ENCODE measurements at places on chromosomes 16 and 17.

DNA sequence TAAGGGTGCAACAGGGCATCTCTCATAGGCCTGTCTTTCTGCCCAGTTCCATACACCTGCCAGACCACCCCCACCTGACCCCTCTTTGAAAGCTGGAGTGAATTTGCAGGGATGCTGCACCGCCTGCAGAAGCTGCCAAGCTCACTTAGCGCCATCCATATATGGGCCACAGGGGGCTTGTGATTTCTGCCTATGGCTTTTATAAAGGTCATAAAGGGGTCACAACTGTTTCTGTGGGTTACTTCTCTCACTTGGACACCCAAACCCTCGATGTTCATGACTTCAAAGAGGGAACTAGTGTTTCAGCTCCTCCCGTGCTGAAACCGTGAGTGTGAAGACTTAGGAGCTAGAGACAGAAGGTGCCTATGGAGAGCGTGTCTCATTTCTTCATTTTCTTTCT is 23.9 kb upstream of the MEAK7 start:
- DNase-seq: no peak

DNA sequence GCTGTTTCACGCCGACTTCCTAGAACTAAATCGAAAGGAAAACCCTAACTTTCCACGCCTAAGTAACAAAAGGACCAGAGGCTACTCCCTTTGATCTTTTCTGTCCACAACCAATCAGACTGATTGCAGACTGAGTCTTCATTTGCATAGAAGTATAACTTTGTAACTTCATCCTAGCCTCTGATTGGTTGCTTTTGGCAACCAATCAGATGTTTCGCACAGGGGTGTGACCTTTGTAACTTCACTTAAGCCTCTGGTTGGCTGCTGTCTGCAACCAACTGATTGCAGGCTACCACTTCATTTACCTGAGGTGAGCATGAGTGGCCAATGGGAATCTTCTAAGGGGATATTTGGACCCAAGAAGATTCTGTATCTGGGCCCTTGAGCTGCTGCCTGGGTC is 17.4 kb upstream of the ICAM2 start:
- DNase-seq: no peak

DNA sequence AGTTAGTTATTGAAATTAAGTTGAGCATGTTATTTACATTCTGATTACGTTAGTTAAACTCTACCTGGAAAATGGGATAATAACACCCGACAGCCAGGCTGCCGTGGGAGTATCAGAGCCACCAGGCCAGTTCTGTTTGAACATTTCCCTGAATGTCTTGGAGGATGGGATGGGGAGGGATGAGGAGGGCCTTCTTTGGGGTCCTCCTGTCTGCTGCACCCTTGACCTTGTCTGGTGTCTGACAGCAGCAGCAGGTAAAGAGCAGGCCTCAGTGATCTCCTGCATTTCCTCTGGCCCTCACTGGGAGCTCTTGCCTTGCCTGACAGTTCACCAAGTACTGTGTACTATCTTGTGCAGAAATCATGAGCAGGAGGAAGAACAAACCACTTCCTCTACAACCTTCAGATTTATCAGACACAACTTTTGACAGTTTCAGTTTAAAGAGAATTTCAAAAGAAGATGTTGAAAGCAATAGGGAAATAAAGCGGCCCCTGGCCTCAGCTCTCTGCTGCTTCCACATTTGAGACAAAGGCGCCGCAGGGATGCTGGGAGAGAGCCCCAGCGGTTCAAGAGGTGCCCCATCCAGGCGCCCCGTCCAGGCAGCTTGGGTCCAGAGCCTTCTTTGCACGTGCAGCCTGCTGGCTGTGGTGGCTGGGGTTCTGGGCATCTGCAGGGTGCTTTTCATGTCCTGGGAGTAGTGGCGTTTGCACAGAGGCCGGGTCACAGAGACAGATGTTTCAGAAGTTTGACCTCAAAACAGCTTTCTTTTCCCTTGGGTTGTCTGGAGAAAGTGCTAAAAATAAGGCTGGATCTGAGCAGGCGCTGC is 25.3 kb downstream of the CMIP start:
- DNase-seq: peak; percentile 60

DNA sequence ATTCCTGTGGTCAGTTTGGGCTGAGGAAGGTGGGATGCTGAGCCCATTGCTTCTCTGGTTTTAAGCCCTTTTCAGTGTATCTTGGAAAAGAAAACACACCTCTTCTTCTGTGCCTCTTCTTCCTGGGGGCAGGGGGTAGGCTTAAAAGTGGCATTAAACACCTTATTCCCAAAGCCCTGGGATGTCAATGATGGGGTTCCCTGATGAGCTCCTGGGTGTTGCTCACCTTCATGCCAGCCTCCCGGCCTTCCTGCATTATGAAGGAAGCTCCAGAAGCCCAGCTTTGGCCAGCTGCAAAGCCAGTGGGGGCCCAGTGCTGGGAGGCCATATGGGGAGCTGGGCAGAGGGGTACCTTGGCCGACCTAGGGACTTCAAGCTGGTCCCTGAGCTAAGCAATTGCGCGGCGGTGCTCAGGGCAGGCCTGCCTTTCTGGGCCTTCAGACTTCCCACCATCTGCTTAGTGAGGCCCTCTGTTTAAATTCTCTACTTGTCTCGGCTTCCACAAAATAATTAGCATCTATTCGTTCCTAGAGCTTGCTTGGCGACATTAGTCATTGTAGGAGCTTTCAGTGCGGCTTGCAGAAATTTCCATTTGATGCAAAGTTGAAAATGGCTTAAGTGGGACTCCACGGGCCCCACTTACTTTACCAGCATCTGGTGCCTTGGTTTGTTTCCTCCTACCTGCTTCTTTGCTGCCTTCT is 121.7 kb upstream of the NLRP1 start:
- DNase-seq: no peak

DNA sequence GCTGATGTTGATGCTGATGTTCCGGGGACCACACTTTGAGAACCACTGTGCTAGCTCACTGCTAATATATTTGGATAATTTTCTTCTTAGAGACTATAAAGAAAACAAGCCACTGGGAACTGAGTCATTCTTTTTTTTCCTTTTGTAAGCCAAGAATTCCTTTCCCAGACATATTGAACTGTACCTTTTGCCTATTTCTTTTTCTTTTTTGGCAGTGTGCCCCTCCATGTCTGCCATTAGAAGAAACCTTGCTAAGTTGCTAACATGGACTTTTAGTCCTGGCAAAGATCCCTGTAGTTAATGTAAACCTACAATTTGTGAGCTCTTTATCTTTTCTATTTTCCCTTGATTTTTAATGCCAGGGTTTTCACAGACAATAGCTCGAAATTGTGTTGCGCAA is 17.3 kb upstream of the ERCC4 start:
- peak; percentile 75 for DNase-seq

DNA sequence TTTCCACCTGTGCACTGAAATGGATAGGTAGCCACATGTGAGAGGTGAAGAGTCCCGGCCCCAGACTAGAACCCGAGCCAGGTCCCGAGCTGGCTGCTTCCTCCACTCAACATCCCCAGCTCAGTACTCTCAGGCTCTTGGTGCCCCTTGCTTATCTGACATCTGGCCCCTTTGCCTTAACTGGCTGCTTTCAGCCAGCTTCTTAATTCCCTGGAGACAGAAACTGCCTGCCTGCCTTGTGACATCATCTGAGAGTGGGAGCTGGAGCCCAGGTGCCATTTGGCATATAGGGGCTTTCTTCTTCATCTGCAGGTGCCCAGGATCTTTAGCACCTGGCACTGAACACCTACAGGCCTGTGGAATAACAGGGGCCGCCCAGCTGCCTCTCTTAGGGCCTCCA is 8.9 kb downstream of the CHAD start:
- DNase-seq: no peak

DNA sequence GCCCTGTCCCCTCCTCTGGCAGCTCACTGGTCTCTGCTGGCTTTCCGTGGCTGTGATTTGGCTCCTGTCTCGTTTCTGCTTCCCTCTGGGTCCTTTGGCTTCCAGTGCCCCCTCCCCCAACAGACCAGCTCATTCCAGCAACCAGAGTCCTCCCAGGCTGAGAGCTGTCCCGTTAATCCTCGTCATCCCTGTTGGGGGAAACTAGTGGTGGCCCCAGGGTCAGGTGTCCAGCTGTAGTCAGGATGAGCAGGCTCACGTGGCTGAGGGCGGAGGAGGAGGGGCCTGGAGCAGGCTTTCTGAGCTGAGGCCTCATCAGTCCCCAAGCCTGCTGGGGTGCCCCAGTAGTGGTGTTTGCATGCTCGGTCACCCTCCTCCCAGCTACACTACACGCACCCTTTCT is 10.7 kb upstream of the CBX4 start:
- DNase-seq: no peak

GRCh38 chr17:57228911-57229310 is 27.4 kb upstream of the MSI2 start:
- no peak for DNase-seq

- DNase-seq: no peak
Observed at GRCh38 chr16:4384509-4384942, 12.9 kb downstream of the VASN start.

- peak; percentile 77 for DNase-seq
Observed at GRCh38 chr16:59604354-59604753, 870.2 kb upstream of the GOT2 start.

DNA sequence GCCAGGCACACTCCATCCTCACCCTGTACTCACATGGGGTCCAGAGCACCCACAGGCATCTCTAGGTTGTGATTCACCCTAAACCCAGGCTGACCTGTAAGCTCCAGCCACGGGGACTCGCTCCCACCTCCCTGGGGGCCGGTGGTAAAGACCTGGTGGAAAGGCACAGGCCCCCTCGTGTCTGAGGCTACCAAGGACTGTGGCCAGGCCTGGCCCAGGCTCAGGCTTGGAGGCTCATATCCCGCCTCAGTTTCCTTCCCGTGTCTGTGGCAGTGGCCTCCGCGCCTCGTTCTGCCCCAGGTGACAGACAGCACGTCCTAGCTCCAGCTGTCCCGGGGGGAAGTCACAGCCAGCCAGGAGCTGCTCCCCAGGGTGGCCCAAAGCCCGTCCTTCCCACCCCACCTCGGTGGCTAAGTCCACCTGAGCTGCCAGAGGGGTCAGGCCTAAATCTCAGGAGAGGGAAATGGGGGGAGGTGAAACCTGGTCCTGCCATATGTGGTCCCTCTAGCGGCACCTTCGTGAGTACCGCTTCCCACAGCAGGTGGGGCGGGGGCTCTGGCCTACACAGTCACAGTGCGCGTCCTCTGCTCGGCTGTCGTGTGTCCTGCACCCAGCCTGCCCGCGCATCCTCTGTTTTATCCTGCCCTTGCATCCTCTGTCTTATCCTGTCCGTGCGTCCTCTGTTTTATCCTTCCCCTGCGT is 12.6 kb downstream of the CDH15 start:
- DNase-seq: no peak

- DNase-seq: peak; percentile 32
Observed at GRCh38 chr16:58329135-58329534, 34.3 kb upstream of the PRSS54 start.

DNA sequence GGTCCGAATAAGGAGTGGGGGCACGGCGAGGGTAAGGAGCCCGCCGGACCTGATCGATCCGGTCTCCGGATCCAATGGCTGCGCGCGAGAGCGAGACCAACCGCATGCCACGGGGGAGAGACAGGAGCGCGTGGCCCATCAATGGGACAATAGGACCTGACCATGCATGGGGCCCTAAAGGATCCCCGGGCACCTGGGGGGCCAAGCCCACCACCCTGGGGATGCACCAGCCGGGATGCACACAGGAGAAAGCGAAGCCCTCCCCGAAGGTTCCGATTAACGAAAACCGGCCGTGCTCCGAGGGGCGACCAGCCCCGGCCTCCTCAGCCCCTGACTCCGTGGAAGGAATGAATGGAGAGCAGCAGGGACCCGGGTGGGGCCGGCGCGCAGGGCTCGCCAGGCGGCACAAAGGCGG is 525 bp downstream of the JPT1 start:
- DNase-seq: no peak

- DNase-seq: no peak
Observed at GRCh38 chr16:68022278-68022727, 729 bp downstream of the DDX28 start.

DNA sequence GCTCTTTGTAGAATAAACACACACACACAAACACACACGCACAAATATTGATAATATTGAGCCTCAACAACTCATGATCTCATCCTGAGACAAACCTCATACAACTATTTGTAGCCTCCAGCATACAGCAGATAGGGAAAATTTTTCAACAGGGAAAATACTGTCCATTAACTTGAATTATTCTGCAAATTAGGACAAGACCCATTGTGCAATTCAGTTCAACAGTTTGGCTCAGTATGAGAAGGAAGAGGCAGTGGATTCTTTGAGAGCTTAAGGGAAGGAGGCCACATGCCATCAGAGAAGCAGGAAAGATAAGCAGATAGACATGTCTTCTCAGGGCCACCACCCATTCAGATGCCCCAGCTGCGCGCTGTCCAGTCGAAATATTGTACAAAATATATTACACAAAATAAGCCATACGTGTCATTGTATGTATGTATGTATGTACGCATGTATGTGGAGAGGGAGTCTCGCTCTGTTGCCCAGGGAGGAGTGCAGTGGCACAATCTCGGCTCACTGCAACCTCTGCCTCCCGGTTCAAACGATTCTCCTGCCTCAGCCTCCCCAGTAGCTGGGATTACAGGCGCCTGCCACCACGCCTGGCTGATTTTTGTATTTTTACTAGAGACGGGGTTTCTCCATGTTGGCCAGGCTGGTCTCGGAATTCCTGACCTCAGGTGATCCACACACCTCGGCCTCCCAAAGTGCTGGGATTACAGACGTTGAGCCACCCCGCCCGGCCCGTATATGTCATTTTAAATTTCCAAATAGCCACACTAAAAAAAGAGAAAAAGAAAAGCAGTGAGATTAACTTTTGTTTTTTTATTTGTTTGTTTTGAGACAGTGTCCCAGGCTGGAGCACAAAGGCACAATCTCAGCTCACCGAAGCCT is 1.8 kb downstream of the ZC3H7A start:
- no peak for DNase-seq

GRCh38 chr16:48446534-48446920 is 61.3 kb upstream of the SIAH1 start:
- DNase-seq: no peak

- DNase-seq: peak; percentile 29
Observed at GRCh38 chr17:18877104-18877645, 19.2 kb downstream of the PRPSAP2 start.

- no peak for DNase-seq
Observed at GRCh38 chr17:13525876-13526275, 75.9 kb downstream of the HS3ST3A1 start.

- peak; percentile 20 for DNase-seq
Observed at GRCh38 chr17:38844261-38844757, 9.2 kb downstream of the RPL23 start.

- DNase-seq: no peak
Observed at GRCh38 chr16:78129349-78129748, 29.9 kb downstream of the WWOX start.

DNA sequence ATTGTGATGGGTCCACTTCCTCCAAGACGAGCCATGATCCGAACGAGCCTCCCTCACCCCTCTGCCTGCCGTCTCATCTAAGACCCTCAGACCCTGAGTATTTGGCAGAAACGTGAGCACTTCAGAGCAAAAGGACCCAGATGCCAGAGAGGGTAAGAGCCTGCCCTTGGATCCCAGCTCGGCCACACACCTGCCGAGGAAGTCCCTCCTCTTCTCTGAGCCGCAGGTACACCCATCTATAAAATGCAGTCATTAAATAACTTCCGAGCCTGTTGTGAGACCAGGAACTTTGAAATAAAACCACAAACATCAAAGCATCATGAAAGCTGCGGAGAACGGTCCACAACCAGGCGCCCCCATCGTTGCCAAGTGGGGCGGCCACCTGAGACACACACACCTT is 64.8 kb upstream of the DOC2B start:
- DNase-seq: no peak

GRCh38 chr16:21608639-21609328 is 9.4 kb downstream of the METTL9 start:
- DNase-seq: peak; percentile 61

Data from choroid plexus epithelial cell (primary cell).